NCI-H510A (cell line): ENCODE measurements at places on chromosomes 13 and 19.

- DNase-seq = no peak
Measured at GRCh38 chr13:96032717-96033116, 20.5 kb downstream of the UGGT2 start.

- DNase-seq = peak; percentile 15
Measured at GRCh38 chr13:102580552-102581169, 16.1 kb upstream of the TPP2 start.

DNA sequence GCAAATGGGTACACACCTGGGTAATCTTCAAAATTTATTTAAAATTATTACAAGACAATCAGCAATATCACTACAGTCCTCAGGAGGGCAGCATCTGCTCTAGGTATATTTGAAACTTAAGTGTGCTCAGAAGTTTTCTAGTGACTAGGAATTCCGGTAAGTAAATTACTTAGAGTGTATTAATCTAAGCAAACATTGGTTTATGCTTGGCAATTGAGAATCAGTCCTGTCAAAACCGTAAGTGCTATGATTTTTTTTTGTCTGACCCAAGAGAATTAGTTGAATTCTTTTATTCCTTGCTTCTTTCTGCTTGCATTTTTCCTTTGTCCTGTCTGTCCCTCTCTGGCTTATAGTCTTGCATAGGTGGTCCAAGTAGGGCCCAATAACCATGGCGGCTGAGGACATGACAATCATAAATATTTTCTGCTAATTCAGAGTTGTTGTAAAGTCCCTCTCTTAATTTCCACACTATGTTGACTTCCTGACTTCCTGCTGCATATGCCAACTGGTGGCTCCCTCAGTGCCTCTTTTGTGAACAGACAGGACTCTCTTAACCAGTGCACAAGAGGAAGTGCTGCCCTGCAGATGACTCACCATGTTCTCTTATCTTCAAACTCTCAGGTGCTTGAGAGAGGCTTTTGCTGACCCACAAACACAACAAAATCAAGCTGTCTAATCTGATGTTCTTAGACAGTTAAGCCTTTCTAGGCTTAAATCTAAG lies 82.2 kb downstream of the SLAIN1 start:
- peak; percentile 3 for DNase-seq

DNA sequence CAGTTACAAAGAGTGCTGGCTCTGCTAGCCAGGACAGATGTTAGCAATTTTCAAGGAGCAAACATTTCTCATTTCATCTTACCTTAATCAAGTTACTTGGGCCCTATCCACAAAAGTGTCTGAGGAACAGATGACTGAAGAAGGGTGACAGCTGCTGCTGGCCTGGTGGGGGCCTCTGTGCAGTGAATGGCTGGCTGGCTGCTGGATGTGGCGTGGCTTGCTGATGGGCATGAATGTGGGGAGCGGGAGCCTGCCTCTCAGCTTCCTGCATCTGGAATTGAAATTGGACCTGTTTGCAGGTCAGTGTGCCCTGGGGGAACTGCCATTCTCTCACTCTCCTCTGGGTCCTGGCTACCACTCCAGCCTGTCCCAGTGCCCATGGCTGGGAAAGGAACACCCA lies 94.7 kb downstream of the RGCC start:
- DNase-seq = no peak

GRCh38 chr13:36865265-36865664 lies 46.2 kb downstream of the RFXAP start:
- no peak for DNase-seq

GRCh38 chr13:97021241-97021640 lies 27.0 kb upstream of the OXGR1 start:
- DNase-seq = no peak

- DNase-seq = no peak
Measured at GRCh38 chr13:39602277-39602613, 748 bp downstream of the LHFPL6 start.

DNA sequence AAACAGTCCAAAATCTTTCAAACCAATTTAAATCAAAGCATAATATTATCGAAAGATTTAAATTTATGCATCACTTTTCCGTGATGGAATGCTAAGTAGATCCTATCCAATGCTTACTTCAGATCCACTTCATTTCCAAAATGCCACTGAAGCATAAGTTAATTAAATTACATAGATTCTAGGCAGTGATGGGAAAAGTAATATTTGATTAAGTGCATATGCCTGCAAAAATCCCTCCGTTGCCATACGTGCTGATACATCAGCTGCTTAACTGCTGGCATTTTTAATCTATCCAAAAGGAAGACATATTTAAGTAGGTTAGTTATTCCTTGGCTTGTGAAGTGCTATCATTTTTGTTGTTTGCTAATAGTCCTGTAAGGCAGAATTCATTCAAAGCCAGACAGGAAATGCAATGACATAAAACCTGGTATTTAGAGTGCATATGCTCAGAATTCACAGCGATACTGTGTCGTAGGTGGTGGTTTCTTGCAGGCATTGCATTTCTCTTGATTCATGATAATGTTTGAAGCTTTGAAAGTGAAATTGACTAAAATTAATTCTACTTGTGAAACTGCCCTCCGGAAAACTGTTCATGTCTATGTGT lies 738.3 kb upstream of the GPC6 start:
- no peak for DNase-seq
